T-helper 1 cell treated with Interleukin-12 subunit alpha and Interleukin-12 subunit beta and Interleukin-4 antibody, amounts not matched to agents 30 ng/mL and 1 ng/mL, for 36 hours (primary cell): ENCODE measurements at places on chromosomes 4 and X. TPM values are rescaled to one million over a fixed set of nuclear protein-coding genes. Genes with fewer than 3 reads are reported as not detected.

Gene RIBC1
- total RNA-seq = 0.54 and 0.59 TPM in 2 replicates

Gene TMEM156
- total RNA-seq = 43.3 and 43.8 TPM in 2 replicates

Gene RNF175
- total RNA-seq = not detected in 2 replicates

Gene PDE6B
- 12.5 and 16.2 TPM in 2 replicates for total RNA-seq

Gene UGT2B15
- total RNA-seq = not detected in 2 replicates

Gene PRR32
- total RNA-seq = not detected in 2 replicates

Gene COX18
- 17.3 and 17.7 TPM in 2 replicates for total RNA-seq

Gene HPGDS
- total RNA-seq = not detected in 2 replicates

Gene GAGE13
- not detected in 2 replicates for total RNA-seq

Gene PDLIM3
- not detected in 2 replicates for total RNA-seq

Gene BST1
- 0.88 and 1.3 TPM in 2 replicates for total RNA-seq

Gene FABP2
- not detected in 2 replicates for total RNA-seq

Gene OPN1MW2
- not detected in 2 replicates for total RNA-seq

Gene ZFP42
- 0.12 TPM in 1 of 2 replicates, not detected in the other for total RNA-seq

Gene PRKX
- 115 and 119 TPM in 2 replicates for total RNA-seq

Gene CXCL1
- total RNA-seq = not detected in 2 replicates

Gene ARHGAP36
- not detected in 2 replicates for total RNA-seq

Gene ZNF185
- total RNA-seq = 1.0 and 1.1 TPM in 2 replicates

Gene DKK2
- not detected in 2 replicates for total RNA-seq

Gene HDAC6
- 83.1 and 87.3 TPM in 2 replicates for total RNA-seq

Gene ESX1
- total RNA-seq = not detected in 2 replicates
